ENCODE measurements at places on chromosomes 7 and 10.

DNA sequence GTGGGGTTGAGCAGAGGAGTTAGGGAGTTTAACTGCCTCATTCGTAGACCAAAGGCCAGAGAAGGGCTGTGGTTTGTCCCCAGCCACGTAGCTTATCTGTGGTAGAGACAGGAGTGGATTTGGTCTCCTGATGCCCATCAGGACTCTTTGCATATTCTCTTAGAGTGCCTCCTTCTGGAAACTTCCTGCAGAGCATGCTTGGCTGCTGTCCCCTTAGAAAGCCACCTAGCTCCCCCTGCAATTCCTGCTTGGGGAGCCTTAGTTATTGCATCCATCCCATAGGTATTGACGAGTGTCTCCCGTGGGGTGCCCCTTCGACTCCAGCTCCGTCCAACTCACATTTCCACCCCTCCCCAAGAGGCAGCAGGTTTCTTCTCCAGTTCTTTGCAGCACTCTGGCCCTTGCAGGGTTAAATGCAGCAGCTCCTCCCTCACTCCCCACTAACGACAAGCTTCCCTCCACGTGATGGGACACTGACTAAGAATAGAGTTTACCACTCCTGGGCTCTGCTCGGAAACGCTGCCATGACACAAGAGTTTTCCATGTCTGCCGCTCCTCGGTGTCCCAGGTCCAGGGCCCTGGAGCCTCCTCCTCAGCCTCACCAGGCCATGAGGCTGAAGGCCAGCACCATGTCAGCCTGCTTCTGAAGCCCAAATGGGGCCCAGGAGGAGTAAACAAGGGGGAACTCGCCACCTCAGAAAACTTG is 147.8 kb upstream of the UNC5B start:
- no peak for DNase-seq

DNA sequence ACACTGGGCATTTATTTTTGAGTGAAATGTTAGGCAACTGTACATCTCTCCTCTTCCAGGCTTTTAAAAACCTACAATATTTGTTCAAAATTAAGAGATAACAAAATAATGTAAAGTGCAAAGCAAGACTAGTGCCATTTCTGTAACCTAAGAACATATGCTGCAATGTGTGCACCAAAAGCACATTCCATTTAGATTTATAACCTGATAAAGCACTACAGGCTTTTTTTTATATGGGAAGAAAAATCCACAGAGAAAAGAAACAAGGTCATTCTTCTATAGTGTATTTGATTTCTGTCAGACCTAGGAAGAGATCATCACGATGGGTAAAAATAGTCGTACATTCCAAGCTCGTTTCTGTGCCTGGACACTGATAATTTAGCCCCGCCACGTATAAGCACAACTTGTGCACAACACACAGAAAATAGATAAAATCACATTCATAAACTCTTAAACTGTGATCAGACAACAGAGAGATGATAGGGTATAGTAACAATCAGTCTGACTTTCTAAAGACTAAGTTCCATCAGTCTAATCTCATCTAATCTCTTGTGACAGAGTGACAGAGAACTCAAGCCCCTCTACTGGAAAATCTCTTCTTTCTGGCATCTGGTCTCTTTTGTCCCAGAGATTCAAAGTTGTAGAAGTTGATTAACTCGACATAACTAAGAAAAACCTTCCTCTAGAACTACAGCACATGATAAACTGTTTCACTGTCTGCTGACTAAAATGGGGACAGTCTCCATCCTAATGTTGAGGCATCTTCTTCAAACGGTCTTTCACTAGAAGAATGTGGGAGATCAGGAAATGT is 6.7 kb downstream of the LAMB1 start:
- DNase-seq: no peak

DNA sequence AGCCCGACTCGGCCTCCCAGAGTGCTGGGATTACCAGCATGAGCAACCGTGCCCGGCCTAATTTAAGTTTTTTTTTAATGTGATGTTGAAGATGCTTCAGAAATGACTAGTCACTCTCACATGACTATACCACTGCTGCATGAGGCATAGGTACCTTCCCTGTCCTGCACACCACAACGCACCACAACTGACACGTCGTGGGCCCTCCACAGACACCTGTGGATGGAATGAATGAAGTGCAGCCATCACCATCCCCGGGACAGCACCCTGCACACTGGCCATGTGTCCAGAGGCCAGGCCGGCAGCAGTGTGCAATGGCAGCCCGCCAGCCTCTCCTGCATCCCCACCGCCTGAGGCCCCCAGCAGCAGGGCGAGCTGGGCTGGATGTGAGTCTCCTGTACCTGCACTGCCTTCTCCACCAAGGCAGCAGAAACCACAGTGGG is 55.1 kb downstream of the VOPP1 start:
- no peak for DNase-seq

GRCh38 chr10:114708717-114709335 is 50.8 kb upstream of the ABLIM1 start:
- DNase-seq: no peak

GRCh38 chr10:44883593-44884331 is 27.4 kb upstream of the TMEM72 start:
- no peak for DNase-seq

DNA sequence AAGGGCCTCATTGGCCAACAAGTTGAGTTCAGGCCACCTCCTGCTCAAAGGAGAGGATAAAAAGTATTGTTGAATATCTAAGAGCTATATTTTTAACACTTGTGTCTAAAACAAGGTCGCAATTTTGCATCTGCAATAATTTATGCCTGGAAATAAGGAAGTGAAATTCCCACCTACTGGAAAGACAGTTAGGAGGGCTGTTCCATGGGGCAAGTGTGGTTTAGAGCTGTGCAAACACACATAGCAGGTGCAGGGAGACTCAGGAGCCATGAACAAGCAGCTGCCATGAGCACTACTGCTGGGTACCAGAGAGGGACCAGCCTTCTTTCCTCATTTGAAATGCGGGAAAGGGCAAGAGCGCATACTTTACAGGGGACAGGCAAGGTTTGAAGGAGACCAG is 35.5 kb upstream of the IKZF1 start:
- no peak for DNase-seq

DNA sequence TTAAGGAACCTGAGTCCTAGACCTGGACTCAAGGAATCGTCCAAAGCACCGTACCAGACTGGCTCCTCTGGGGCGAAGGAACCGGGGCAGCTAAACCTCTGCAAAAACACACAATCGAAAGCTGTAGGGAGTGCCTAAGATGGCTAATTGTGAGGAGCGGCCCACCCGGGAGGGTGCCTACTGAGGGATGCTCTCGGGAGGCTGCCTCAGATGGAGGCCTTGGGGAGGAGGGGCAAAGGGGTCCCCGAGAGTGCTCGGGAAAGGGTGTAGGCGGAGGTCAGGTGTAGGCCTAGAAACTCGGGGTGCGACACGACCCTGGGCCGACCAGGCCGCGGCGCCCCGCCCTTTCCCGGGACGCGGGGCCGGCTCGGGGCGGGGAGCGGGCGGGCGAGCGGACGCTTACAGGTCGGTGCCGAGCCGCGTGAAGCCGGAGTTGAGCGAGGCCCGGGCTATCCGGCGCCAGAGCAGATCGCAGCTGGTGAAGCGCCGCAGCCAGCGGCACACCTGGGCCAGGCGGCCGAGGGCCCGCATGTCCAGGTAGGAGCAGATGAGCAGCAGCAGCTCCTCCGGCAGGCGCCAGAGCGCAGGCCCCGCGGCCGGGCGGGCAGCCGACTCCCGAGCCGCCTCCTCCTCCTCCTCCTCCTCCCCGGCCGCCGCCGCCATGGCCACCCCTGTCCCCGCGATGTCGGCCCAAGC is 844 bp downstream of the FBXW4 start:
- peak; percentile 64 for DNase-seq

All from H9 (cell line).